ENCODE measurements at places on chromosomes 4 and X. TPM values are rescaled to one million over a fixed set of nuclear protein-coding genes. Genes with fewer than 3 reads are reported as not detected.

ZFP92 gene
- total RNA-seq = 0.90 TPM

RASSF6 gene
- not detected for total RNA-seq

OPN1MW2 gene
- not detected for total RNA-seq

PRDM8 gene
- 0.81 TPM for total RNA-seq

CENPVL2 gene
- not detected for total RNA-seq

COL4A6 gene
- 3.5 TPM for total RNA-seq

WDFY3 gene
- 72.4 TPM for total RNA-seq

IQCM gene
- total RNA-seq = not detected

FTSJ1 gene
- 42.6 TPM for total RNA-seq

VCX gene
- not detected for total RNA-seq

MFAP3L gene
- 0.36 TPM for total RNA-seq

PLAC8 gene
- 0.09 TPM for total RNA-seq

Measured in endothelial cell of coronary artery (primary cell).